ENCODE measurements at places on chromosomes 5 and 9. TPM values are rescaled to one million over a fixed set of nuclear protein-coding genes. Genes with fewer than 3 reads are reported as not detected.

The CD14 gene
- 0.50 TPM for total RNA-seq

The TMEM252 gene
- total RNA-seq: not detected

The CA9 gene
- total RNA-seq: 2.3 TPM

The IL5 gene
- total RNA-seq: not detected

The PPP2R2B gene
- 0.17 TPM for total RNA-seq

The LHX6 gene
- not detected for total RNA-seq

The NKD2 gene
- total RNA-seq: 4.6 TPM

The SLC6A7 gene
- not detected for total RNA-seq

The PNPLA7 gene
- 2.0 TPM for total RNA-seq

The PBX3 gene
- total RNA-seq: 103 TPM

The SPINK4 gene
- not detected for total RNA-seq

The INSYN2B gene
- total RNA-seq: 14.6 TPM

The CCDC152 gene
- total RNA-seq: 5.8 TPM

The FOXE1 gene
- not detected for total RNA-seq

The CACNA1B gene
- under 0.01 TPM for total RNA-seq

The FSTL4 gene
- 0.17 TPM for total RNA-seq

The NRARP gene
- total RNA-seq: 0.29 TPM

The CCL21 gene
- total RNA-seq: not detected

The AHRR gene
- total RNA-seq: 86.8 TPM

The PCA3 gene
- not detected for total RNA-seq

The CD274 gene
- 3.3 TPM for total RNA-seq

The PCDHGA10 gene
- 14.7 TPM for total RNA-seq

The RGS14 gene
- total RNA-seq: 8.3 TPM

The ANKRD18A gene
- 7.0 TPM for total RNA-seq

The SLC22A4 gene
- total RNA-seq: 3.0 TPM

The AIF1L gene
- total RNA-seq: 3.1 TPM

The COL15A1 gene
- 12.6 TPM for total RNA-seq

The SCGB3A2 gene
- total RNA-seq: not detected

The TRIM14 gene
- 7.0 TPM for total RNA-seq

The SCGB3A1 gene
- total RNA-seq: not detected

The NUTM2G gene
- total RNA-seq: not detected

The TMOD1 gene
- under 0.01 TPM for total RNA-seq

The CCL19 gene
- not detected for total RNA-seq

The RFX3 gene
- 5.1 TPM for total RNA-seq

The N4BP3 gene
- 2.2 TPM for total RNA-seq

The EGFL7 gene
- total RNA-seq: 6.3 TPM

The SLC28A3 gene
- total RNA-seq: 0.15 TPM

The DMRT3 gene
- not detected for total RNA-seq
